H54 (cell line): ENCODE measurements at places on chromosomes 1 and 21.

DNA sequence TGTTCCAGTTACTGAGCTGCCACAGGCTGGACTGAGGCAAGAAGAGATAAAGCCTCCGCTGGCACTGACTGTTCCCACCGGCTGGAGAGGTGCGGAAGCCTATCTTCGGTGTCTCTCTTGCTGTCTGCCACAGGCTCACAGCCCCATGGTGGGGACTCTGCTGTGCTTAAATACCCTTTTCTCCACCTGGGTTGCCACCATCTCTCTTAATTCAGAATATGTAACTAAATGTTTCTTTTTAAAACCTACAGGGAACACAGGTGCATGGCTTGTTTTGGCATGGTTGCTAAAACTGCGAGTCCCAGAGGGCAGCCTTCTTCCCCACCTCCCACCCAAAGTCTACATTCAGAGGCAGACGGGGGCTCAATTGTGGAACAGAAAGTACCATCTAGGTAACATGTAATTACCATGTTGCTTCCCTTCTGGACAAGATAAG is 8.1 kb upstream of the LBR start:
- no peak for DNase-seq

DNA sequence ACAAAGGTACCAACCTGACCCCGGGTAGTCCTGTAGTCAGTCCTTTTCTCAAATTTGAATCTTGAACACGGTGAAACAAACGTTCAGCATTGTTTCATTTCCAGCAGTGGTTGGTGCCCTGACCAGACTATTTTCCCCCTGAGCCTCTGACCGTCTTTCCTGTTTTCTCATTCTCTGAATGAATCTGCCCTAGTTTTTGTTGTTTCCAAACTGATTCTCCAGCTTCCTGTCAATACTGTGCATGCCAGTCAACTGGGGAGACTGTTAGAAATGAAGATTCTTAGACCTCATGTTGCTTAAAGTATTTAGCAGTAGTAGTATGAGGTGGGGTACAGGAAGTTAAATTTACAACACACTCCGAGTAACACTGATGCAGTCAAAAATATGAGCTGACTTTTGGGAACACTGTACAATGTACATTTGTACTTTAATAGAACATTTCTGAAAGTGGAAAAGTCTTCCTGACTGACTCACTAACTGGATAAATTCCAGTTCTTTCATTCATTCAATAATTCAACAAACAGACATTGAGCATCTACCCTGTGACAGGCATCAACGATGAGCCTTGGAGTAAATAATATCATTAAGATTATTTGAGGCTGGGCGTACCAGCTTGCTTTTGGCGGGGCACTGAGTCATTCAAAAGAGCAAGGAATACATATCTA is 26.0 kb upstream of the ZRANB2 start:
- DNase-seq: no peak

- DNase-seq: no peak
Measured at GRCh38 chr1:193179094-193179493, 7.3 kb downstream of the B3GALT2 start.

- DNase-seq: no peak
Measured at GRCh38 chr1:151653397-151653796, 41.5 kb downstream of the SNX27 start.

- no peak for DNase-seq
Measured at GRCh38 chr1:94962409-94963265, 35.7 kb upstream of the CNN3 start.
